H9 (cell line): ENCODE measurements at places on chromosomes 5 and 9.

- DNase-seq = peak; percentile 30
Observed at GRCh38 chr9:136086213-136086881, 8.7 kb downstream of the NACC2 start.

DNA sequence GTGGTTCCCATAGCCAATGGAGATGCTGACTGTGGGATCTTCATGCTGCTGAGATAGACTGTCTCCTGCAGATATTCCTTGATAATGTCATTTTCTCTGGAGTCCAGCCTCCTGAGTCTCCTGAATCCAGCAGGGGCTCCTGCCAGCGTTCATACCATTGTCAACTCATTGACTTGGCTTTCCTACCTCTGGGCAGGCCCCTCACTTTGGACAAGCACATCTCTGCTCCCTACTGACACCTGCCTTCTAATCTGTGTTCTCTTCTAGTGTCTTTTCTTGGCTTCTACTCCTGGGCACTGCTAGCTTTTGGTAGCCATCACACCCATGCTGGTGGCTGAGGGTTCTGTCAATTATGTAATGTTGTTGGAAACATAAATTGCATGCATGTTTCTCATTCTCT is 138.0 kb downstream of the ADCY2 start:
- DNase-seq = no peak

- no peak for DNase-seq
Observed at GRCh38 chr9:124040186-124040931, 28.8 kb downstream of the LHX2 start.

DNA sequence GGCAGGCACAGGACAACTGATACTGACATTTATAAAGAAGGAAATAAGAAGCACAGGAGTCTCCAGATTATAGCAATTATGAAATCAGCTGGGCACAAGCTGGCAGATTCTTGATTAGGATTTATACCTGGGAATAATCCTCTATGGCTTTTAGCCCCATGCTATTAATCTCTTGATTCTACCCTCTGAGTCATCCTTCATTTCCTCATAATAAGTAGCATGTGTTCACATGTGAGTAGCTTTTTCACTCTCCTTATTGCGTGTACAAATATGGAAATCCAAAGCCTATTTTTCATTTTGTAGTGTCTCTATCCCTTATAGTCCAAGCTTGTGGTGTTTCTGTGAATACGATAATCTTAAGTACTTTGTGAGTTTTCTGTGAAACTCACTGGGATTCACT is 185.0 kb upstream of the PRLR start:
- DNase-seq = no peak

DNA sequence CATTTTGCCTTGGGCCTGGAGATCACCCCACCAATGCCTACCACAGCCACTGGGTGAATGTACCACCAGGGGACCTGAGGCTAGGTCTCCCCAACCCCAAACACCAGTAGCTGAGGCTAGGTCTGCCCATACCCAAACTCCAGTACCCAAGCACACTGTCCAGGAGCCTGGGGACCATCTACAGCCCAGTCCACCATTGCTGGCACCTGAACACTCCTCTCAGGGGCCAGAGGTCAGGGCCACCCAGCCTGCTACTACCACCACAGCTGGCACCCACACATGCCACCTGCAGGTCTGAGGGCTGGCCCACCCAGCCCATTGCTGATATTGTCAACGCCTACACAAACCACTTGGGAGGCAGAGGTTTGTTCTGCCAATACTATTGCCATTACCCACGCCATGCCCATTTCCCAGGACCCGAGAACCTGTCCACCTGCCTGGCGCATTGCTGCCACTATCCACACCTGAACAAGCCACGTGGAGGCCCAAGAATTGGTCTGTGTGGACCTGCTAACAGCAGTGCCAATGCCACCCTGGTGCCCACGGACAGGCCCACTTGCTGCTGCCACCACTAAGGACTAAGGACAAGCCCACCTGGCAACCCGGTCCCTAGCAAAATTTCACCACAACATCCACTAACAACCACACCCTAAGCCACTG is 59.2 kb downstream of the ZDHHC21 start:
- DNase-seq = no peak
